ENCODE measurements at places on chromosomes 3 and 15.
A peak's percentile ranks its signal among the peaks of the same experiment; 100 is the strongest.

GRCh38 chr3:127162947-127163645, 29.8 kb upstream of the PRR23E start:
- DNase-seq: no peak

DNA sequence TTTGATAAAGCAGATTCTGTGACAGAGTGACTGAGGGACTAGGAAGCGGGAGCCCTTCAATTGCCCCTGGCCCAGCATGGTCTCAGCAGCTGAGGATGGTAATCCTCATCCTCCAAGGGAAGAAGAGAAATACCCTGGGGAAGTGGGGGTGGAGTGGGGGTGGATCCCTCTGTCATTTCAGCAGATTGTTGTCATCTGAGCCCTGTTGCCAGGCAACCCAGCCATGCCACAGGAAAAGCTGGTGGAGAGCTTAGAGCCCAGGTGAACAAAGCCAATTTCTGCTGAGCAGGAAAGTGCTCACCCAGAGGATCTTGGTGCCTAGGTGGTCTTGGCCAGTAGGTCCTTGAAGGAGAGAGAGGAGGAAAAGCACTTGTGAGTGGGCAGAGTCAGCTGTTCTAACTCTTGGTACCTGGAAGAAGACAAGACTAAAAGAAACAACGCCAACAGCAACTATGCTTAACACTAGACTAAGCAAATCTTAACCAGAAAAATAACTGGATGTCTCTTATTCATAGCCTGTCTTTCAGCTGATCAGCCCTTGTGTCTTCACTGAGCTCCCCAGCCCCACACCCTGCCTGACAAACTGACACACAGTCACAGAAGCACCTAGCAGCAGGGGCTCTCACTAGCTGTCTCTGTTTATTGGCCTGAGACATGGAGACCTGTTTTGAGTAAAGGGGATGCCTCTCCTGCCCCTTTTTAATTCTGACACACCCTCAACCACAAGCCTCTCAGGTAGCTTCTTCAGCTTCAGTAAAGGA, 40.1 kb upstream of the DCLK3 start:
- no peak for DNase-seq

DNA sequence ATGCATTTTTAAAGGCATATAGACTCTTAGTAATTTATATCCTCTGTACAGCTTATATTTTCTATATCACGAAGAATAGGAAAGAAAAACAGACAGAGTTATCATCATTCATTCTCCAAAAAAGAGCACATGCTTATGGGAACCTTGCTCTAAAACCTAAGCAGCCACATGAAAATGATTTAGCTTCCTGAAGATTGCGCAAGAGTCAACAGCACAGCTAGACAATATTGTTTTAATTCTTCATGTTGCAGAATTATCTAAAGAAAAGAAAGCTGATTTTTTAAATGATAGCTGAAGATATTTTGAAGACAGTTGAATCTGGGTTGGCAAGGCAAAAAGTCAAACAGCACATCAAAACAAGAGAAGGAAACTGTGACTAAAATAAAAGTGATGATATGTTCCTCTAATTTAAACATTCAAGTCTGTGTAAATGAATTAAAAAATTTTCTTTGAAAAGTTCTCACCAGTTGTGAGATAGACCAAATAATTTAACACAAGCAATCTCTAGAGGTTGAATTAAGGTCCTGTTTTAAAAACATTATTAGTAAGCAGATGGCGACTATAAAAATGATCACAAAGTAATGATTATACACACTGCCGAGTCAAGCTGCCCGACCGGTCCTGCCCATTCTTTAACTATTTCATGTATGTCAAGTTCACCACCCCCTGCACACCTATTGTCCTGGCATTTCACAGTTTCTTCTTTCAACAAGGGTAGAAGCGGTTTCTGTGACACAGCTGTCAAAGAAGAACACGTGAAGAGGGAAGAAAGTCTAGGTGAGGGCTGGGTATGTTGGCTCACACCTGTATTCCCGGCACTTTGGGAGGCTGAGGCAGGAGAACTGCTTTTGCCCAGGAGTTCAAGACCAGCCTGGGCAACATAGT, 74.2 kb upstream of the BHLHE40 start:
- DNase-seq: no peak

- no peak for DNase-seq
Observed at GRCh38 chr3:177894081-177894728, 642.0 kb upstream of the KCNMB2 start.

GRCh38 chr15:101105059-101105891, 146.6 kb downstream of the CHSY1 start:
- DNase-seq: no peak

GRCh38 chr15:70275461-70276138, 177.9 kb upstream of the TLE3 start:
- no peak for DNase-seq

- no peak for DNase-seq
Observed at GRCh38 chr15:44501768-44502366, 35.1 kb upstream of the EIF3J start.

DNA sequence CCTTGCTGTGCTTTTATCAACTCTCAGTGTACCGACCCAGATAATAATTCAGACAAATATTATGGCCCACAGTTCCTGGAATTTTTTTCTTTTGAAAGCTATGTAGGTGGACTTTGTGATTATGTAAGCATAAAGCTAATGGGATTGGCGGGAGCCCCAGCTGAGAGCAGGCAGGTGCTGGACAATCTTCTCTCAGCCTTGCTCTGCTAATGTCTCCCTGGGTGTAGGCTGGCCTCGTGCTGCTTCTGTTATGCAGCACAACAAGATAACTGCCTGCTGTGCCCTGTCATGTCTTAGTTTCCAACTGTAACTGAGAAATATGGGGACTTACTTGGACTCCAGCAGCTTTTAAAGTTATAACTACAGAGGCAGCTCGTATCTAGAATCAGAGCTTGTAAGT, 415.0 kb downstream of the PDCD6IP start:
- no peak for DNase-seq

GRCh38 chr3:13214847-13215472, 141.7 kb upstream of the IQSEC1 start:
- no peak for DNase-seq

DNA sequence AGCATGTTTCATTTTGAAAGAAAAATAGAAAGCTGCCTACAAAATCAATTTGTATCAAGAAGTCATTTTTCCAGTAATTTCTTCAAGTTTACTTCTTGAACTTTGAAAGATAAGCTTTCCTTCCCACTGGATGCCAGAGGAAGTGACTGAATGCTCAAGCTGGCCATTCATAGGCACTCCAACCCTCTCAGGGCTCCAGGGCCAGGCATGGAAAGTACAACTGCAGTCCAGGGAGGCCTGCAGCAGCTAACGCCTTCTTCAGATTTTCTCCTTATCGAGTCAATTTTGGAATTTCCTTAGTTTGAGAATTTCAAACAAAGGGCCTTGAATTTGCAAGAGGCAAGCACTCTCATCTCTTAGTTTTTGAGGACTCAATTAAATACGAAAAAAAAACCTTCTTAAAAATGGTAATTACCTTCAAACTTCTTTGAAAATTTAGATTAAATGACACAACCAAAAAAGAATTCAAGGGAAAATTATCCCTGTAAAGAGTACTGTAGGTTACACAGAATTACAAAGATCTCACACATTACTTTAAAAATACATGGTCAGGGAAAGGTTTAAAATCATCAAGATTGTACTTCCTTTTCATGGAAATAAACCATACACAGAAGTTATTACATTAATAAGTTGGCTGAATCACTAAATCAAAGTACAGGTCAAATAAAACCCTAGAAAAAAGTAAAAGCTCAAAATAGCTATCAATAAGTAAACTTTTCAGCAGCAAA, 2.5 kb downstream of the UBP1 start:
- DNase-seq: no peak

DNA sequence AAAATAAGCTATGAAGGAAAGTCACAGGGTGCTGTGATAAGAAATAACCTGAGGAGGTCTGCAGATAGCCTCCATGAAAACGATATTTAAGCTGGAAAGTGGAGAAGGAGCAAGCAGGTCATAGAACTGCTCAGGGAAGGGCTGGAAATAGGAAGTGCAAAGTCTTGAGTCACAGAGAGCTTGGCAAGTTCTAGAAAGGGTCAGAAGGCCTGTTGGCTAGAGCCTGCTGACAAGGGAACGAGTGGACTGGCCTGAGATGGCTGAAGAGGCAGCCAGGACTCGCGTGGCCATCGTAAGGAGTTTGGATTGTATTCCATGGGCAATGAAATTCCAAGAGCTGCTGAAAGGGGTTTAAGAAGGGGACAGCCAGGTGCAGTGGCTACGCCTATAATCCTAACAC, 64.7 kb upstream of the IL12A start:
- DNase-seq: no peak

- no peak for DNase-seq
Observed at GRCh38 chr3:38853011-38853410, 37.0 kb upstream of the SCN10A start.

DNA sequence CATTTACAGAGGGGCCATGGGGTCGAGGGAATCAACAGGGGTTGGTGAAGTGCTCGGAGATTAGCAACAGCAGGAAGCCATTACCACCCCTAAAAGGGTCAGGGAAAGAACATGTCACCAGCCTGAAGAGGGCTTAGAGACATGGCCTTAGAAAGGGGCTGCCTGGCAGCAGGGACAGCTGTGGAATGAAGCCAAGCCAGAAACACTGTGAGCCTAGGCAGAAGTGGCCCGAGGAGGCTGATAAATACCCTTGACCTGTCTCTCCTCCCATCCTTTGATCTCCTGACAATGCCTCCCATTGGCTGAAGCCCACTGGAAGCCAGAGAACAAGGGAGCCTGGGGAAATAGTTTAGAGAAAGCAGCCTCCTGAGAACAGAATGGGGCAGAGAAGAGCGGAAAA, 31.4 kb downstream of the GPD1L start:
- no peak for DNase-seq

DNA sequence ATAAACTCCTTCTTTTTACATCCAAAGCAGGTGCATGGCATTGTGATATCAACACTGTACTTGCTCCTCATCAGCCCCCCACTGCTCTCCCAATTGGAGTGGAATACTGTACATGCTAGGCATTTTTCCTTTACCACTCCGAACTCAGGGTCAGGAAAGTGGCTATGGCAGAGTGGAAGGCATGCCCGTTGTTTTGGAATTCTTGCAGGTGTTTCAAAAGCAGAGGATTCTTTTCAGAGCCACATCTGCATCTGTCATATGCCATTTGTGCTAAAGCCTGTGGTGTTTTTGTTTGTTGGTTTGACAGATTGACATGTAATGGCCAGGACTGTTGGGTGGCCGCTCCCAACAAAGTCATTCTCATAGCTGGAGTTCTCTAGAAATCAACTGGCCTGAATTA, 41.7 kb downstream of the SOX2 start:
- no peak for DNase-seq

- peak; percentile 20 for DNase-seq
Observed at GRCh38 chr3:43866529-43867353, 176.0 kb downstream of the ABHD5 start.

DNA sequence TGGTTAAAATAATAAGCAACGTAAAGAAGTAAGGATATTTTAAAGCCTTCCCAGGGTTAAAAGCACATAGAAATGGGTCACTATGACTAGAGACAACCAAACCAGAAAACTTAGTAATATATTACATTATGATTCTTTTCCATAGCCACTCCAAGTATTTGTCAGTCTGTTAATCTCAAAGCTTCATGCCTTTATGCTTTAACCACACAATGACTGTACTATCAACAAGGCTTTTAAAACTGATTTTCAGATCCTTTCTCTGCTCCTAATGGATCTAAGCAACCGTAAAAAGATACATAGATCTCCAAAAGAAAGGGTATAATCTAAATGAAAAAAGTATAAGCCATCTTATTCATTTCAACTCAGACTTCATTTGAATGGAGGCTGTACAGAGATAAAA, 14.4 kb downstream of the SECISBP2L start:
- no peak for DNase-seq

DNA sequence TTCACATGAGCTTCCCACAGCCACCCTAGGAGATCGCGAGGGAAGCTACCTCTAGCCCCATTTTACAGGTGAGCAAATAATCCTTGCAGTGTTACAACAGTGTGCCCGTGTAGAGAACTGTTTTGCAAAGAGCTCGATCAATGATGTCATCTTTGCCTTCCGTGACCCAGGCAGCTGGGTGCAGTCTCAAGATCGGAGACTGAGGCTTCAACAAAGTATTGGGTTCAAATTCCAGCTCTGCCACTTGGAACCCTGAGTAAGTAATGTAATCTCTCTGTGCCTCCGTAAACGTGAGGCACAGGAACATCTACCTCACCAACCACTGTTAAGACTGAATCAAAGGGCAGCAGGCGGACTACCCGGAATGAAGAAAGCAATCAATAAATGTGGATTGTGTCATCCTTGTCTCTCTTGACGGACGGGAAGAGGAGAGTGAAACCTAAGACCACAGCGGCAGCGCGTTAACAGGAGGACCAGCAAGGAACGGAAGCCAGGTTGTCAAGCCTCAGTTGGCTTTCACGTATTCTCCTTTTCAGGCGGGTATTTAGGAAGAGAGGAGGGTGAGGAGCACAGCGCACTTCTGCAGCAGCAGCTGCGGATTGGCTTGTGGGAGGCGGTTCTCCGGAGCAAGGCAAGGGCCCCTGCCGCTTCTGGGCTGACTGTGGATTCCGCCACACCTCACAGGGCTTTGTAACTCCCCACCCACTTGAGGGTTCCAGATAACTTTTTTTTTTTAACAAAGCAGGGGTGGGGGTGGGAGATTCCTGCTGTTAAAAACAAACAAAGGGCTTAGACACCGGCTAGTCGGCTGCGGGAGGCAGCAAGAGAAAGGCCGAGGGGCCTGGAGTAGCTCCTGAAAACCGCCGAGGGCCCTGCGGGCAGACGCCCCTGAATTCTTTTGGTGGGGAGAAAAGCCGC, 1.5 kb upstream of the SMAD3 start:
- DNase-seq: no peak

Data from type B pancreatic cell (in vitro differentiated cells).